ENCODE measurements at places on chromosomes 7 and 10. TPM values are rescaled to one million over a fixed set of nuclear protein-coding genes. Genes with fewer than 3 reads are reported as not detected.
A peak's percentile ranks its signal among the peaks of the same experiment; 100 is the strongest.

- DNase-seq, result no peak
Measured at GRCh38 chr10:34766266-34766600, 48.9 kb downstream of the PARD3 start.

GRCh38 chr7:22377703-22378102 lies 20.7 kb upstream of the RAPGEF5 start:
- DNase-seq, result no peak

GRCh38 chr7:56046721-56047445 lies 4.4 kb downstream of the PSPH start:
- DNase-seq, result no peak

DNA sequence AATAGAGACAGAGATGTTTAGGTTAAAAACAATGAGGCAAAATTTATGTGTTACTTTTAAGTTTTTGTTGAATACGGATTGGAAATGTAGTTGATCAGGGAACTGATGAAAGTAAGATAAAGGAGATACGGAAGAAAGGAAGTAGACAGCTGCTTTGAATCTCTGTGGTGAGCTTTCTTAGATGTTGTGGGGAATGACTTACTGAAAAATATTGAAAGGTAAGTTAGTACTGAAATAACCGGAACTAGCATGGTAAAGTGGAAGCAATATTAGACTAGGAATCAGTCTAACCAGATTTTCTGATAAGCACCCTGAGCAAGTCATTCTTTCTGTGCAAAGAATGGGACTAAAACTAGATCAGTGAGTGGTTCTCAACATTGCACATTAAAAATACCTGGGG lies 34.8 kb downstream of the LUC7L2 start:
- no peak for DNase-seq

- DNase-seq, result peak; percentile 20
Measured at GRCh38 chr10:98623176-98623575, 176.4 kb upstream of the HPS1 start.

VSTM4 gene
- polyA plus RNA-seq, result not detected

TRIM4 gene
- 17.9 TPM for polyA plus RNA-seq

Data from CD14-positive monocyte (primary cell).